Suprapubic skin (tissue), 4 donors: ENCODE measurements at places on chromosomes 11 and 22.

DNA sequence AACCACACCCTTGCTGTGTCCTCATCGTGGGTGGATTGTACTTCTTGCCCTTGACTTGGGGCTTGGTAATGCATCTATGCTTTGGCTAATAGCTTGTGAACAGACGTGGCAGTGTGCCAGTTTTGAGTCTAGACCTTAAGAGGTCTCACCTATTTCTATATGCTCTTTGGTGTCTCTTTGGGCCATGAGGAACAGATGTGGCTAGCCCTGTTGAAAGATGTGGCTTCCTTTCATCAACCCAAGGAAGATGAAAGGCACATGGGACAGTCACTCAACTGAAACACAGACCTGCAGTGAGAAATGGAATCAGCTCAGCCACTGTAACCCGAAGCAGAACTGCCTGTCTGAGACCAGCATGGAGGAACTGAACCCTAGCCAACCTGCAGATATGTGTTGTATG lies 7.9 kb upstream of the NELL1 start:
- DNase-seq: no peak

GRCh38 chr11:20712912-20713311 lies 43.5 kb downstream of the NELL1 start:
- DNase-seq: no peak

DNA sequence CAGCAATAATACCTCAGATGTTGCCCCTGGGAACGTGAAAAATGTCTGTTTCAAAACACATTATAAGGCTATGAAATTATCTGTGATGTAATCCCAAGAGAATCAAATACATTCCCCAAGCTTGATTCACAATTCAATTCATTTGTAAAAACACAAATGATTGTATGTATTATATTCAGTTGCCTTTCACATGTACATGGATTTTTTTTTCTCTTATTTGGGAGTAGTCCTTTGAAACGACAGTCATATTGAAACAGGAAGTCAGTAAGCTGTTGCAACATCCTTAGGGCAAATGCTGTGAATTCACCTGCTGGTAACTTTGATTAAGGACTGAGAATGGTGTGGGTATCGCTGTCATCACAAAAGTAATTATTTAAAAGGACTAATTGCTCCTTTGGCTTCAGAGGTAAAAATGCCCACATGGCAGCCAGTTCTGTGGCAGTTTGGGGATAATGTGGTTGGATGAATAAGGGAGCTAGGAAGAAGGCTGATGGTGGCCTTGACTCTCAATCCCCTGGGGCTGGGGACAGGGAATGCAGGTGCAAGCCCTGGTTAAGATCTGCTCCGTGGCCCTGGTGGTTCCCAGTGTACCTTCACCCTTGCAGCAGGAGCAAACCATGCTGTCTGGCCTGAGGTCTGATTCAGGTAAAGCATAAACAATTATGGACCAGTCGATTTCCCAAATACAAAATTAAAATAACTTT lies 13.2 kb downstream of the EHF start:
- no peak for DNase-seq

DNA sequence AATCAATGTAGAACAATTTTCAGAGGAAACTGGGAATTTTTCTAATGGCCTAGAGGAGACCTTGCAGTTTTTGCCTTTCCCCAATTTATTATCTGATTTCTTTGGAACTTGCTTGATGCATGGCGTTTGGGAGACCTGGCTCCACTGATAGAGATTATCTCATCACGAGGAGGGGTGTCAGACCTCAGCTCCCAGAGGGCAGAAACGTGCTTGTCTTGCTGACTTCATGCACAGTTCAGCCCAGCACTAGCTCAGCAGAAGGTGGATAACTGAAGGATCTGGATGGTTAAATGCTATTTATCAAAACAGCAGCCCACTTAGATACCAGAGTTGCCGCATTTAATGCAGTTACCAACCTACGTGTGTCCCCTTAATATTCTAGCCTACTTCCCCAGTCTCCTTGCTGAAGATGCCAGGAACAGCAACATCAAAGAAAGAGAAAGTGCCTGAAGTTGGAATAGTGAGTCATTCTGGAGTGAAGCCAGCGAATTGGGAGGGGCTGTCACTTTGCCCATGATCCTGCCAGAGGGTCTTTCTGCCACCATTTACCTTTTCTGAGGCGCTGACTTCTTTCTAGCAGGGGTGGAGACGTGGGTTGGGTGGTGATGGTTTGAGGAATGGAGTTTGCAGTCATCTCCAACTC lies 133.5 kb upstream of the CADM1 start:
- DNase-seq: no peak

DNA sequence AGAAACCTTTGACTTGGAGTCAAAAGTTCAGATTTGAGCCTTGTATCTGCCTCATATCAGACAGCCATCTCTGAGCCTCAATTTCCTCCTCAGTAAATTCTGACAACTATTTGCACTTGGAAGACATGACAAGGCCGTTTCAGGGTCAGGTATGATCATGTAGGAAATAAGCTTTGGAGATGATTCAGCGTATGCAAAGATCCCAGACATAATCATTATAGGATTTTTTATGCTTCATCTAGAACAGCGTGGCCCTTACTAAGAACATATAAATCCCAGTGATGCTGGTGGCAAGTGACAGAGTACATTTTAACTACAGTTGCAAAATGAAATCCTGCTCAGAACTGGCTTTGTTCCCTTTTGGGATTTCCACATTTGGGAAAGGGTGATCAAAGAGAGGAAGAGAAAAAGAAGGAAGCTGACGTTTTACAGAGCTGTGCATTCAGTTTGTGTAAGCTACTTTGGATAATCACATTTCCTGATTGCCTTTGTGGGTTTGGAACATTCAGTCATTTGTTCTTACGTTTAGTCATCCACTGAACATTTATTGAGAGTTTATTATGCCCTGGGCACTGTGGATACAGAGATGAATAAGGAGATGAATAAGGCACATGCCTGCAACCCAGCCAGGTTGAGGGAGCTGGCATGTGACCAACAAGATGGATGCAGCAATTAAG lies 81.9 kb upstream of the HEPHL1 start:
- DNase-seq: no peak

DNA sequence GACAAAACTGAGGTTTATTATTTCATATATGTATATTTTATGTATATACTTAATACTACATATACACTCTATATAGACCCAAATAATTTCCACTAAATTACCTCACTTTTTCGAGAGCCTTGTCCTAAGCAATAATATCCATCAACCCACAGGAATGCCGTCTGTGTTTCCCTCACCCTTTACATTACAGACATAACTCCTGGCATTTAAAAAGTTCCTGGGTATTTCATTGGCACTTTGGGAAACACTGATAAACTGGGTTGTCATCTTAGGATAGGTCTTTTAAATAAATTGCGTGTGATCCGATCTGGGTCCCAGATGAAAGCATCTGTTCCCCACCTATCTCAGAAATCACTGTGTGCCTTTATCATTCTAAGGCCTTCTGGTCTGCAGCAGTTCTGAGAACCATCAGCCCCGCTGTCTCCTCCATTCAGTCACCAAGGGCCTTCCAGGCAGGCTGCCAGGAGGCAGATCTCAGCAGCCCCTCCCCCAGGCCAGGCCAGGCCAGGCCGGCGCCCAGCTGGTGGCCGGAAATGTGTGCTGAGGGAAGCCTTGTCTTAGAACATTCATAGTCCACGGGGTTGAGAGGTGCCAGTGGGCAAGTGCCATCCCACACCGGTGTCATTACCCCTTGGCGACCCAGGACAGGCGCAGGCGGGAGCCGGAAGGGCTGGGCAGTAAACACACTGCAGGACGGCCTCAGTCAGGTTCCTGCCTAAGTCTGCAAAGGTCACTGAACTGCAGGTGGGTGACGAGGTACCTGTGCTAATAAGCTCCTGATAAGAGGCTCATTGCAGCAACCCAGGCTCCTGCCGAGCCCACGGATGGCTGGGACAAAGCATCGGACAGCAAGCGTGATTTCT lies 3.3 kb downstream of the FGF19 start:
- no peak for DNase-seq

- no peak for DNase-seq
Measured at GRCh38 chr22:47734511-47734910, 972.1 kb downstream of the TBC1D22A start.
